Activated naive CD8-positive, alpha-beta T cell treated with anti-CD3 and anti-CD28 coated beads, Interleukin-2, amount 50 U/mL, for 24 hours (primary cell): ENCODE measurements at places on chromosomes 2 and 18.

- H3K27ac ChIP-seq = no peak overlapping the region
- H3K4me1 ChIP-seq = no peaks in the 10 kb centered on the region
- no peak for DNase-seq
These were observed 117.6 kb downstream of the TPGS2 start for GRCh38 chr18:36711014-36711725.

DNA sequence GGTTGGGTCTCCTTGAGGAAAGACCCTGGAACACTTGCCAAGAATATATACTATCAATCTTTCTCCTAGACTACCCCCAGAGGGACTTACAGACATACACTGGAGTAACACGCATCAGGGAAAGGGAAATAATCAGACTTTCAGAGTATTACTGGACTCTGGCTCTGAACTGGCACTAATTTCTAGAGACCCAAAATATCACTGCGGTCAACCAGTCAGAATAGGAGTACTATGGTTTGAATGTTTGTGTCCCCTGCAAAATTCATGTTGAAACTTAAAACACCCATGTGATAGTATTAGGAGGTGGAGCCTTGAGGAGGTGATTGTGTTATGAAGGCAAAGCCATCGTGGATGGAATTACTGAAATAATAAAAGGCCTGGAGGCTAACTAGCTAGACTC lies 323.7 kb downstream of the EN1 start:
- no peak for DNase-seq
- no peaks in the 10 kb centered on the region for H3K4me1 ChIP-seq
- no peak overlapping the region for H3K27ac ChIP-seq
- no peaks in the 10 kb centered on the region for H3K36me3 ChIP-seq

- H3K4me3 ChIP-seq = no peak overlapping the region
- no peak overlapping the region for H3K27ac ChIP-seq
- no peak for DNase-seq
- H3K36me3 ChIP-seq = no peaks in the 10 kb centered on the region
- H3K4me1 ChIP-seq = no peaks in the 10 kb centered on the region
These were observed 179.4 kb upstream of the SESTD1 start for GRCh38 chr2:179444056-179444455.

DNA sequence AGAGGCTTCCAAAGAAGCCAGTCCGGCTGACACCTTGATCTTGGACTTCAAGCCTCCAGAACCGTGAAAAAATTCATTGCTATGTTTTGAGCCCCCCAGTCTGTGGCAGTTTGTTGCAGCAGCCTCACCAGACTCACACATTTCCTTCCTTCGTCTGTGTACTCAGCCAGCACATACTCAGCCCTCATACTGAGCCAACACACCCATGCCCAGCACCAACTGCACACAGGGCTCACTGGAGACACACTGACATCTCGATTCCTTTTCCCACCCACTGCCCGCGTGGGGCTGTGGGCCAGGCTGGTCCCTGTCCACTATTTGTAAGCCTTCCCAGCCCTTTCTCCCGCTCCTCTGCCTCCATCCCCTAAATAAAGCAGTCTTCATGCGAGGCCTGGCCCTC lies 24.1 kb upstream of the NMUR1 start:
- peak overlapping the region; percentile 35 for H3K27ac ChIP-seq
- peaks cover 9% of the 10 kb centered on the region for H3K36me3 ChIP-seq
- no peak overlapping the region for H3K4me3 ChIP-seq
- peaks cover 15% of the 10 kb centered on the region for H3K4me1 ChIP-seq
- no peaks in the 10 kb centered on the region for H3K27me3 ChIP-seq
- DNase-seq = no peak

DNA sequence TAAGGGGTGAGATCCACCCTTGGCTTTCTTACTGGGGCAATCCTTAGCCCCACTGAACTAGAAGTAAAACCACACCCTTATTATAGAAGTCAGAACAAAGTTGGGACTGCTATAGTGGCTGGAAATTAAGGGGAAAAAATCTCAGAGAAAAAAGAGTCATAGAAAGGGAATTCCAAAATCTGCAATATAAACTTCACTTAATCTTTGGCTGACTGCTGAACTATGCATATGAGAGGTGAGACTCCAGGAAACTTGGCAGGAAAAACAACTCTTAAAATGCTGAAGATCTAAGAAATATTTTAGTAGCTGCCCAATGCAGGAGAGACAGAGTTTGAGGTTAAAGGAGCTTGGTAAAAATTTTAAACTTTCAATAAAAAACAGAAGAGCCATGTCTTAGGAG lies 201.8 kb upstream of the FN1 start:
- H3K36me3 ChIP-seq = peaks cover 5% of the 10 kb centered on the region
- no peak overlapping the region for H3K27ac ChIP-seq
- H3K4me3 ChIP-seq = no peak overlapping the region
- no peaks in the 10 kb centered on the region for H3K4me1 ChIP-seq
